ENCODE measurements at places on chromosomes 5 and 9.

- DNase-seq: no peak
Measured at GRCh38 chr5:156759156-156759555, 90.9 kb upstream of the PPP1R2B start.

DNA sequence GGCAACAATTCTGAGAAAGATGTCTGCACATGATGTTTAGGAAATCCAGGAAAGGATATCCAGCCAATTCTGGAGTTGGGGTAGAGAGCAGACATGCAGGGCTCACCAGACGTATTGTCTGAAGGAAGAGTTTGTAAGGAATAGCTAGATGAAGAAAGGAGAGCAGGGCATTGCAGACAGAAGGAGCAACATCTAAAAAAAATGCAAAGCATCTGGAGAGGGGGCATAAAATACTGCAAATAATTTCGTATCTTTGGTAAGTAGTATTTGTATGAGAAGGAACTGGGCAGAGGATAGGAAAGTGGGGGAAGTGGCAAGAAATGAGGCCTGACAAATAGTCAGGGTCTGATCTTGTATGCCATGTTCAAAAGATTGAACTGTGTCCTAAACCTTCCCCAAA is 74.8 kb downstream of the MACIR start:
- no peak for DNase-seq

DNA sequence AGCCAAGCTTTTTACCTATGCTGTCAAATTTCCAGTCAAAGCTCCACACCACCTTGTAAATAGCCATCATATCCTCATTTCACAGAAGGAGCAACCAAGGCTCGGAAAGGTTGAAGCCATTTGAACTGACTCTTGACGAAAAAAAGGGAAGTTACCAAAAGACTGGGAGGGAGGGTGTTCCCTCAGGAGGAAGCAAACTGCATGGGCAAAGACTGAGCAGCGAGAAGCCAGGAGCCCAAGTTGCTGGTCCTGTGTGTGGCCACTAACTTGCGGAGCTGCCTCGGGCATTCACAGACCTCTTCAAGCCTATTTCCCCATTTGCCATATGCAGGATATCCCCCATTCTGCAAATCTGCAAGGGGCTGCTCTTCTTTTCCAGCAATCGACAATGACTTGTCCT is 37.4 kb downstream of the TTLL11 start:
- no peak for DNase-seq

- DNase-seq: no peak
Measured at GRCh38 chr5:94751460-94751859, 133.0 kb downstream of the SLF1 start.

DNA sequence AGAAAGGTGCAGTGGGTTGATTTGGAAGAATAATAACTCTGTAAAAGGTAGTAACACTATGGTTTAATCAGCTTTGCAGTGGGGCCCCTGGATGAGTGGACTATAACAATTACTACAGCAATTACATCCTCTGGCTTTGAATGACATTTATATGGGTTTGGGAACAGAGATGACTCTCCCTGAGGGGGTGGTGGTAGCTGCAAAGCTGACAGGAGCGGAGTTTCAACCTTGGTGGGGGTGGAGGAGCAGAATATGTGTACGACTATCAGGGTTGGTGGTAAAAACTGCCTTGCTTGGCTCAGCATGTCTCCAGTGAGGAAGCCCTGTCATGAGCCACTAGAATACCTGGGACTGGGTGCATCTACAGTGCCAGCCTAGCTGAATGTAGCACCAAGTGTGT is 28.3 kb upstream of the NR3C1 start:
- peak; percentile 41 for DNase-seq

GRCh38 chr5:96474073-96474472 is 41.0 kb upstream of the PCSK1 start:
- DNase-seq: no peak

GRCh38 chr5:81163651-81164050 is 69.5 kb upstream of the CKMT2 start:
- no peak for DNase-seq

DNA sequence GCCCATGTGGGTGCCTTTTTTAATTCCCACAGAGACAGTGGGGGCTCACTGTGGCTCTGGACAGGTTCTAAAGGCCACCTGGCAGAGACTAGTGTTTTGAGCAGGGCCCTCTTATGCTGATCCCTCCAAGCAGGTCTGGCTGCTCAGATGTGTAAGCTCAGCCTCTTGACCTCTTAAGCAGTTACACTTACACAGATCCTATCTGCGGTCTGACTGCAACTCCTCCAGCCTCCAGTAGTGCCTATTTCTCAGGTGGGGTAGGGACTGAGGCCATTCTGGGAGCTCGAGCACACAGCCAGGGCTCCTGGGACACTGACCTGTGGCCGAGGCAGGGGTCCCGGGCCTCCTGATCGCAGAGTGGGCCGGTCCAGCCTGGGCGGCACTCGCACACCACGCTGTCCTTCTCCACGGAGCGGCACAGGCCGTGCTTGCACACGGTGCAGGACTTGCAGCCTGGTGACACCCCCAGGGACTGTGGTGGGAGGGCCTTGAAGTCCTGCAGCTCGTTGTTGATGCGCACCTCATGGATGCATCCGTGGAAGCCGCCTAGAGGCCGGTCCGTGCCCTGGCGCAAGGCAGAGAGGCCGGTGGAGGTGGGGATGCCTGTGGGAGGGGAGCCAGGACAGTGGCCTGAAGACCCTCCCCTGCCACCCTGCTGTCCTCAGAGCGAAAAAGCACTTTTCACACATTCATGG is 91.9 kb upstream of the PANK3 start:
- DNase-seq: no peak

GRCh38 chr5:79843450-79844388 is 147.3 kb downstream of the MTX3 start:
- DNase-seq: no peak

DNA sequence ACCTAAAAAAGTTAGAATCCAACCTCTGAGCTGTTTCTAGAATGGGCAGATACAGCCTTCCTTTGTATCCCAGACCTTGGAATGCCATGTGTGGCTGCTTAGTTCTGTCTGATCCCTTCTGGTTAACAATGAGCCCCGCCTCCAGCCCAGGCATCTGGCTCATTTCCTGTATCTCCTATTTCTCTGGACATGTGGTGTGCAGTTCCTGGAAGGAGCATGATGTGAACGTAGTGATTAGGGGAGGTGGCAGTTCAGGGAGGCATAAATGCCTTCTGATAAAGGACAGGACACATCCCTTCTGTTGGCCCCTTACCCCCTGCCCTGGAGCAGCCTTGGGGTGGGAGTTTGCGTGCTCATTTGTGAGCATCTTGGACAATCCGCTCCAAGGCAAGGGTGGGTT is 243.0 kb downstream of the ZSWIM6 start:
- DNase-seq: no peak

DNA sequence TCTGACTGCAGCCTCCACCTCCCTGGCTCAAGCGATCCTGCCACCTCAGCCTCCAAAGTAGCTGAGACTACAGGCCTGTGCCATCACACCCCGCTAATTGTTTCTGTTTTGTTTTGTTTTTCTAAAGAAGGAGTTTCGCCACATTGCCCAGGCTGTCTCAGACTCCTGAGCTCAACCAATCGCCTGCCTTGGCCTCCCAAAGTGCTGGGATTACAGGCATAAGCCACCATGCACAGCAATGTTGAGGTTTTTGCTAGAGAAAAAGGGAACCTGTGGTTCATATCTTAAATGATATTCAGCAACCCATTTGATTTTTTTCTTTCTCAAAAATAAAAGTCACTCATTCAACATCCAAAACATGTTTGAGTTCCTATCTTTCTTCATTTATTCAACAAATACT is 20.4 kb upstream of the DELE1 start:
- no peak for DNase-seq

DNA sequence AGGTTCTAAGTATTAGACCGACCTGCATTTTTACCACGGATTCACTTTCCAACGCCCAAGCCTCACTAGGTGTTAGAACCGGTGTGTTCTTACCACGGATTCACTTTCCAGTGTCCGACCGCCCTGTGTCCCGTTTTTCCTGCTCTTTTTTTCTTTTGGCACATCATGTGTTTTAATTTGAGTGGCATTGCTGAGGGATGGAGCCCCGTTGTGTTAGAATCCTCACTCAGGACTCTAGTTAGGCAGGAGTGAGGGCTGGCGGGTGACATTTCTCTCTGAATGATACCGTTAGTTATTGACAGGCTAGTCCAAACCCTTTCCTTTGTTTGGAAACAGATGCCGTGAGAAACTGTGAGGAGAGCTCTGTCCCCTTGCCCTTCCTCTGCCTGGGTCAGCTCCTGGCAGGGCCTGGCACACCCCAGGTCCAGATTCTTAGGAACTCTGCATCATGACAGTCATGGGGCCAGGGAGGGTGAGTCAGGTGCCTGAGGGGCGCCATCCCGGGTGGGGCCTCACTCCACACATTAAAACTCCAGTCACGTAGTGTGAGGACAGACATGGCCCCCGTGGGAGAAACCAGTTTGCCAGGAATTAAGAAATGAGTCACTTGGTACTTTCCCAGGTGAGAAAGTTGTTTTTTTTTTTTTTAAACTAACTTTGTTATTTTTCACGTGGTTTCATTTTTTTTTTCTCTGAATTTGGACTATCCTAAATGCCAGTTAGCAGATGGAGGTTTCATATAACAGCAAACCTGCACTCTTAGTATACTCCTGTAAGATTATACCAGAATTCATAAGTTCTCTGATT is 15.8 kb downstream of the EXOC3 start:
- peak; percentile 49 for DNase-seq

All from stimulated activated CD8-positive, alpha-beta memory T cell treated with anti-CD3 and anti-CD28 coated beads, Interleukin-2, amount 100 ng/mL, for 48 hours (primary cell).